ELF-1 (cell line): ENCODE measurements at places on chromosomes 13 and 19.

DNA sequence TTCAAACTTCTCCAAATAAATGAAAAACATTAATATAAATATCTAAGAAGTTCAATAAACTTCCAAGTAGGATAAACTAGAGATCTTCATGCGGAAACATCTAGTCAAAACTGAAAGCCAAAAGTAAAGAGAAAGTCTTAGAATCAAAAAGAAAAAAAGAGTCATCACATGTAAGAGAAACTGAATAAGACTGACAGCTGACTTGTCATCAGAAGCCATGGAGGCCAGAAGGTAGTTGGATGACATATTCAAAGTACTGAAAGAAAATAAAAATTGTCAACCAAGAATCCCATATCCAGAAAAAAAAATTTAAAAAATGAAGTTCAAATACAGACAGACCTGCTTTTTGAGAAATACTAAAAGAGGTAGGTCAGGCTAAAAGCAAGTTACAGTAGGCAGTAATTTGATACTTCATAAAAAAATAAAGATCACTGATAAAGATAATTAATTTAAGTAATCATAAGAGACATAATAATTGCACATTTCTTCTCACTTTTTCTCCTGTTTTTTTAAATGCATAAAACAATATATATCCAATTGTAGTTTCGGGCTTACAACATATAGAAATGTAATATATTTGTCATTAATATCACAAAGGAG, 327.6 kb upstream of the PCDH9 start:
- DNase-seq = no peak

GRCh38 chr13:84265257-84265764, 383.0 kb upstream of the SLITRK1 start:
- DNase-seq = no peak

- no peak for DNase-seq
Observed at GRCh38 chr19:2731181-2731995, 8.4 kb downstream of the SLC39A3 start.

DNA sequence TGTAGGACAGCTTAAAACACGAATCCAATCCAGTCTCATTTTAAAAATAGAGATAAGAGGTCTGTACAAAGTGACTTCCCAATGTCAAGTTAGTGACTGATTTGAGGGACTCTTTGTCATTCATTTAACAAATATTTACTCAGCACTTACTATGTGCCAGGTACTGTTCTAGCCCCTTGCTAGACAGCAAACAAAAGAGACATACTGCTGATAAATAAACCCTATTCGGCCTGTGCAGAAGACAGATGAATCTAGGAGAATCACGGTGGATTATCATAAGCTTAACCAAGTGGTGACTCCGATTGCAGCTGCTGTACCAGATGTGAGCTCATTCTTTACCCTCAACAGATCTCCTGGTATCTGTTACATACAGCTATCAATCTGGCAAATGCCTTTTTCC, 6.4 kb upstream of the ELF1 start:
- no peak for DNase-seq
